ENCODE measurements at places on chromosomes 6 and 20.

DNA sequence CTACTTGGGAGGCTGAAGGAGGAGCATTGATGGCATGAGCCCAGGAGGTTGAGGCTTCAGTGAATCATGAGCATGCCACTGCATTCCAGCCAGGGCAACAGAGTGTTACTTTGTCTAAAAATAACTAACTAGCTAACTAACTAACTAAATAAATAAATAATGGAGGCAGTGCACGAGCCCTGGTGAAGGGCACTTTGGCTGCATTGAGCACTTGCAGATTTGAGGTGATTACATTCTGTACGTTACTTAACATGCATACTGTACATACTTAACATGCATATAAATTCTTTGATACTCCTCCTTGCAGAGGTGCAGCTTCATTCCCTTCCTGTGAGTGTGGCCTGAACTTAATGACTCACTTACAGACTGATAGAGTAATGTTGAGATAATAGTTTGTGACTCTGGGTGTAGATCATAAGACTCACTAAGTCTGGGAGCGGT, 10.7 kb downstream of the HLA-A start:
- peak; percentile 93 for DNase-seq

- DNase-seq, result no peak
Observed at GRCh38 chr20:57612916-57613315, 7.3 kb downstream of the ZBP1 start.

DNA sequence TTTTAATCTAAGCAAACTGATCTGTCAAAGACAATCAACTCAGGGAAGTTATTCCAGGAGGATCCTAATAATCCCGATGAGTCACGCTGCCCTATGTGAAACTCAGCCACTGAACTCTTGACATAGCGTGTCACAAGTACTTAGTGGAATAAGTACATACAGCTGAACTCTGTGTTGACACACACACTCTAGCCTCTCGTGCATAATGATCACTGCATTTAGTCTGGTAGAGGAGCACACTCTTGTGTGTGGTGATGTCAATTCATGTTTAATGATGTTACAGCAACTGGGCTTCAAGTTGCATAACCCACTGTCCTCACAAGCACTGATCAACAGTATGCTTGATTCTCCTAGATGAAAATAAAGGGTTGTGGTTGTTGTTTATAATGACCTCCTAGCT, 148.3 kb downstream of the HACE1 start:
- no peak for DNase-seq

- peak; percentile 81 for DNase-seq
Observed at GRCh38 chr6:13395272-13396237, 67.2 kb upstream of the TBC1D7 start.

GRCh38 chr6:166613027-166613426, 14.0 kb downstream of the RPS6KA2 start:
- DNase-seq, result no peak

- no peak for DNase-seq
Observed at GRCh38 chr6:107108201-107108890, 7.0 kb downstream of the BEND3 start.

GRCh38 chr6:106103728-106104109, 17.6 kb downstream of the PRDM1 start:
- DNase-seq, result no peak

DNA sequence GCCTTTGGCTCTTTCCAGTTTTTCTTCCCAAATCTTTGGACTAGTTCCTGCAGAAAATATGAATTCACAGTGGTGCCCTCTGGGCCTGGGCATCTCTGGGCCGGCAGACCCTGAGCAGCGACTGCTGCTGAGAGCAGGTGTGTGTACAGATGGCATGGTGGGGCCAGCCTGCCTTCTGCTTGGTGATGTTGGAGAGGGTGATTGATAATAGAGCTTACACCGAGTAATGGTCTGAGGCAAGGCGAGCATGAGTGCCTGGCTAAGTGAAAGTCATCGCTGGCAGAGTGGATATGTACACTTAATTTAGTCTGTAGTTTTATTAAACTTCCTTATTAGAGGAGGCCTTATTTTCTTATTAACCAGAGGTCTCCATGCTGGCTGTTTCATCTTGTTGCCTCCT, 156.9 kb downstream of the CDKAL1 start:
- DNase-seq, result no peak

- no peak for DNase-seq
Observed at GRCh38 chr6:33757906-33758305, 11.2 kb upstream of the IP6K3 start.

DNA sequence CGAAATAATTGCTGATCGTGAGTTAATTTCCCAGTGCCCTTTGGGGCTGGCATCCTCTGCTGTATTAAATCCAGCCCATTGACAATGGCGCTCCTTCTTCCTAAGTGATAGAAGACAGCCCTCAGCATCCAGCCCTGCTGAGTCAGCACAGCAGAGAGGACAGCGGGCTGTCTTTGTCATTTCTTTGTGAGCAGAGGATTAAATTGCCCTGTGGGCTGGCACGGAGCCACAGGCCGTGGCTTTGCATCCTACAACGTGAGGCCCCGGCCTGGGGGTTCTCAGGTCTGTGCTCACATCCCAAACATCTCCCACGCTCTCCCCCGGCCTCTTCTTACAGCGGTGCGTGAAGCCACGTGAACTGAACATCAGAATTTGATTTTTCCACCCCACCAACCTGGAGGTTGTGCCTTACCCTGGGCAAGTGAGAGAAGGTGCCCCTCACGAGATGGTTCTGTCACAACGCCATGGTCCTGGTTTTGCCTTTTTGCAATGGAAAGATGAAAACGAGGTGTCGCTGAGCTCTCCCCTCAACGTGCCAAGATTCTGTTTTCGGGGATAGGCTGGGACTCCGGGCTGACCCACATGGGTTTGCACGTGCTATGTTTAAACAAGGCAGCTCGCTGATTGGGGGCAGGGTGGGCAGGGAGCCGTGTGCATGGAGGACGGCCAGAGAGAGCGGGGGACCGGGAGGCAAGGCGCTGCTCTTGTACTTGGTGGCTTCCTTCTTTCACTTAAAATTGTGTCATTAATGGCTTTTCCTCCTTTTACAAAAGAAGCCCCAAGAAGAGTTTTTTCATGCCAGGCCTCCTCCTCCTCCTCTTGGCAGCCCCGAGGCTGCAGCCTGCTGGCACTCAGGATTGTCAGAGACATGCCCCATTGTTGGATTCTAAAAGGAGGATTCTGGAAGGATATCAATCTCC, 19.5 kb downstream of the CDH4 start:
- DNase-seq, result no peak

DNA sequence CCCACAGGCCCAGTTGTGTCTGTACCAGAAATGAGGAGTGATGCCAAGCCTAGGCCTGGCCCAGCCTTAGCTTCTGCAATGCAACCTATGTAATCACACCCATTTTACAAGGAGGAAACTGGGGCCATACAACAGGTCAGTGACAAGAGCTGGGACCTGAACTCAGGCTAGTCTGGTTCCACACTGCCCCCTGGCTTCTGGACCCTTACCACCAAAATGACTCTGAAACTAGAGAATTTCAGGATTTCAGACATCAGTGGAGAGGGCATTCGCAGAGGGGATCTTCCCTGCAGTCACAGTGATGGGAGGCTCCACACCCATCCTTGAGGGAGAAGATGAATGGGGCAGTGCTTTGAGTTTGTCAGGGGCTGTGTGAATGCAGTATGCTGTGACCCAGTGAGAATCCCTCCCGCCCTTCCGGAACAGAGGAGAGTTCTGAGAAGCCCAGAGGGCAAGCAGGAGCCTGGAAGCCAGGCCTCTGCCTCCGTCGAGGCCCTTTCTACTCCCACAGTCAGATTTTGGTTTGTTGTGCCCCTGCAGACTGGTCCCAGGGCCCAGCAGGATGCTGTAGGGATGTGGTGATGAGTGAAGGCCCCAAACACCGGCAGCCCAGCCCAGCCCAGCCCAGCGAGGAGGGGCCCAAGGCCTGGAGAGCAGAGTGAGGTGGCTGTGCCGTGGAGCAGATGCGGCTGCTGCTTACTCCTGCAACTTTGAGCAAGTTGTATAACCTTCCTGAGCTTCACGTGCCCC, 48.1 kb upstream of the MYL9 start:
- DNase-seq, result no peak

GRCh38 chr20:2468581-2469407, 1.8 kb downstream of the SNRPB start:
- no peak for DNase-seq

DNA sequence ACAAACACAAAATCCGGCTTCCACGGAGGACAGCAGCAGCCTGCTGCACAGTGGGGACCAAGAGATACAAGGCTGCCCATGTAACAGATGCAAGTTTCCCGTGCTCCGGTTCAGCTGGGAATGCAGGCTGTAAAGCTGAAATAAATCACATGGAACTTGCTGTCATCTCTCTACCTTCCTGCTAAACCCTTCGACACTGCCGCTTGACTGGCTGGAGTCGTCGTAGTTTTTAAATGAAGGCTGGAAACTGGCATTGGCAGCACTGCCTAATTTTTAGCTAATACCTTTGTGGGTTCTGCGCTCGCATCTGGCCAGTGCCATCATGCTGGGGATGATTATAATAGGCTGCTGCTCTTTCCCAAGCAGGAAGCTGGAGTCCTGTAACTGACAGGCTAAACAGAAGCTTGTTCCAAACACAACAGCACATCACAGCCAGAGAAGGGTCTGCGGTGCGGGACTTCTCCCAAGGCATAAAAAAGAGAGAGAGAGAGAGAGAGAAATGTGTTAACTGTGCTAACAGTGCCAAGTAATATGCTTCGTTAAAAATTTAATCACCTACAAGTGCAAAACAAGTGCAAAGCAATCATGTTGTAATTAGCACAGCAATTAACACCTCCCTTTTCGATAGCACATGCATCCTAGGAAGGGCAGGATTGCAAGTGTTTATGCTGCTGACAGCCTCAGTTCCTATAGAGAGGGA, 146.1 kb downstream of the TFAP2A start:
- DNase-seq, result no peak

- no peak for DNase-seq
Observed at GRCh38 chr6:49632727-49633126, 3.9 kb downstream of the RHAG start.

GRCh38 chr6:7237653-7238188, 75.3 kb downstream of the SSR1 start:
- no peak for DNase-seq

DNA sequence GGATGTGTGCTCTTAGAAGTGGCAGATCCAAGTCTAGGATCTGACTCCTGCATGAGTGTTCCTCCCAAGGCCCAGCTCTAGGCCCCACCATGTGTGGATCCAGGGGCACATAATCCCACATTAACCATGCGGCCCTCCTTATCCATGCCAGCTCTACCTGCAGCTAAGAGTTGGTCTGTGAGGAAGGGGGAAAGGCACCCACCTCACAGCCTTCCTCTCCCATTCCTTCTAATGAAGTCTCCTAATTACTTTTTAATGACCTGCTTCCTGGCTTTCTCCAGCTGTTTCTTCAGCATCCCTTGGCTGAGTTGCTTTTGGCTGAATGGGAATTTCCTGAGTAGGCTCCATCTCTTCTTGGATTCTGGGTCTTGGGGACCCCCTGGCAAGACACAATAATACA, 52.2 kb downstream of the NPEPL1 start:
- DNase-seq, result no peak

Measured in HS-27A (cell line).